ENCODE measurements at places on chromosomes 6 and 20. TPM values are rescaled to one million over a fixed set of nuclear protein-coding genes. Genes with fewer than 3 reads are reported as not detected.
A peak's percentile ranks its signal among the peaks of the same experiment; 100 is the strongest.

DNA sequence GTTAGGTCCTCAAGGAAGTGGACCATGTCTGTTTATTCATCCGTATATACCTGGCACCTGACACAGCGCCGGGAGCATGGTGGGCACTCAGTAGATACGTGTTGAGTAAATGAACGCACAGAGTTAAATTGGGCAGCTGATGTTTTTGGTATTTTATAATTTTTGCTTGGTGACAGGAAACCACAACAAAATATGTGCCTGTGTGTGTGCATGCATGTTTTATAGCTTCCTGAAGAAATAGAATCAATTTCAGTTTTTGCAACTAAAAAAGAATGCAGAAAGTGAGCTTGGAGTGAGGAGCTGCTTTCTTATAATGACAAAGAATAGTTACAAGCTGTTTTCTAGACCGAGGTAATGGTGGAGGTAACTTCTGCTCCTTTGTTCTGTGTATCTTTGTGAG, 91.4 kb downstream of the PLCB4 start:
- DNase-seq, result no peak

GRCh38 chr6:60671369-60671768, 1614.7 kb downstream of the KHDRBS2 start:
- no peak for DNase-seq

GRCh38 chr20:33719989-33720709, at the start of gene PXMP4:
Gene PXMP4, minus strand, starts transcription at chr20:33720310. Its CDS starts 103 bp downstream, at chr20:33720207.
- DNase-seq, result peak; percentile 82

DNA sequence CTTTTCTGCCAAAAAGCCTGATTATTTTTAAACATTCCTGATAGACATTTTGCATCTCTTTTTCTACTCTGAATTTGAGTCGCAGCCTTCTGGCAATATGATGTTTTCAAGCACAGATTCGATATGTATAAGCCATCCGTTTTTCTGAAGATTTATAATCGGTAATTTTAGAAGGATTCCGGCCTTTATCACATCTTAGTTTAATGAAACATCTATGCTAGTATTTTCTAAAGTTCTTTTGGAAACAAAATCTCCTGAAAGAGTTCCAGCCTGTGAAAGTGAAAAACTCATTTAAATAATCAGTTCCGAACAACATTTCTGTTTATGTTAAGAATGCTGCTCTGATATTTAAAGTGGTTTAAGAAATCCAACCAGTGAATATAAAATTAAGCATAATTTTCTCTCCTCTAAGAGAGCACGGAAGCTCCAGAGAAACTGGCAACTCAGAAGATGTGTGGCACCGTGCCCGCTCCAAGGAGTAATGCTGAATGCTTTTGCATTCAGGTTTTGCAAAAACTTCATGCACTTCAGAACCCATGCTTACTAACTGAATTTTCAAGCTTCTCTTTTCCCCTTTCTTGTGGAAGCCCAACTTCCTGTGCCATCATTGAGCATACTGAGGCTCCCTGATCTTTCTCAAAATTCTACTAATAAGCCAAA, 20.7 kb downstream of the NDUFAF4 start:
- no peak for DNase-seq

The PRRT1 gene
- 0.39 TPM for total RNA-seq

The GSTA2 gene
- not detected for total RNA-seq

- no peak for DNase-seq
These were observed 91.5 kb downstream of the HTR1B start for GRCh38 chr6:77371748-77372147.

The MYBL2 gene
- 2.7 TPM for total RNA-seq

The ZNF334 gene
- total RNA-seq, result 0.25 TPM

GRCh38 chr6:166744223-166745134, 117.4 kb upstream of the RPS6KA2 start:
- DNase-seq, result no peak

- DNase-seq, result peak; percentile 40
These were observed 21.1 kb upstream of the SERPINB1 start for GRCh38 chr6:2862712-2863181.

DNA sequence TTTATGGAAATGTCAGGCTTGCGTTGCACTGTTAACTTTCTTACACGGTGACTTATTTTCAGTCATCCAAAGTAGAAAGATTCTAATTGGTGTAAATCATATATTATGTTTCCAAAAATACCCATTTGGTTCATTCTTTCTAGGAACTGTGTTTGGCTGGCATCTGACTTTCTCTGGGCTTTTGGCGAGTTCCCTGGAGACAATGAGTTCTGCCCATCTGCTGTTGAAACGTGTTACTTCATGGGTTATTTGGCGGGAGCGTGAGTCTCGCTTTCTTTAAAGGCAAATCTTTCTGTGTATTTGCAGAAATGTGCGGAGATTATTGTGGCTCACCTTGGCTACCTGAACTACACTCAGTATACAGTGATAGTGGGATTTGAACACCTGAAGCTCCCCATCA, 29.5 kb downstream of the TMEM181 start:
- DNase-seq, result no peak

GRCh38 chr6:12479881-12480280, 189.7 kb downstream of the EDN1 start:
- no peak for DNase-seq

The KATNA1 gene
- 22.9 TPM for total RNA-seq

The MEP1A gene
- not detected for total RNA-seq

The KIF6 gene
- total RNA-seq, result not detected

DNA sequence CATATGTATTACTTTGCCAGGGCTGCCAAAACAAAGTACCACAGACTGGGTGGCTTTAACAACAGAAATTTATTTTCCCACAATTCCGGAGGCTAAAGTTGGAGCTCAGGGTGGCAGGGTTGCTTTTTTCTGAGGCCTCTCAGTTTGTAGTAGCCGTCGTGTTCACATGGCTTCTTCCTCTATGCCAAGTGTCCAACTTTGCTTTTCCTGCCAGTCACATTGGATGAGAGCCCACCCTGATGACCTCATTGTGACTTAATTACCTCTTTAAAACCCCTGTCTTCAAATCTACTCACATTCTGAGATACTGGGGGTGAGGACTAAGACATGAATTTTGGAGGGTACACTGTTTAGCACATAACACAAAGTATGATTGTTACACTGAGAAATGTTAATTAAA, 9.9 kb upstream of the ECT2L start:
- DNase-seq, result no peak

DNA sequence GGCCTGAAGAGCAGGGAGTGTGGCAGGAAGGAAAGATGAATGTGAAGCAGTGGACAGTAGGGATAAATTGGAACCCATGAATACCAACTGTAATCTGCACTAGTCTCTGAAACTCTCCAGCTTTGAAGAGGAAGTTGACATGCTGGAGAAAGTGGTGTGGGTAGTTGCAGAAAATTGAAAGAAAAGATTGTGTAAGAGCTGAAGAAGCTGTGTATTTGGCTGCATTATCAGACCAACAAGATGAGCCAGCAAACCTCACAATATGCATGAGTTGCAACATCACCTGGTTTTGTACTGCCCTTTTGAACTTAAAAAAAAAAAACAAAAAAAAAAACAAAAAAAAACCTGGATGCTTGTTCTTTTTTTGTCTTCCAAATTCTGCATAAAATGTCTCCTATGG, 921.9 kb upstream of the EYS start:
- DNase-seq, result no peak

DNA sequence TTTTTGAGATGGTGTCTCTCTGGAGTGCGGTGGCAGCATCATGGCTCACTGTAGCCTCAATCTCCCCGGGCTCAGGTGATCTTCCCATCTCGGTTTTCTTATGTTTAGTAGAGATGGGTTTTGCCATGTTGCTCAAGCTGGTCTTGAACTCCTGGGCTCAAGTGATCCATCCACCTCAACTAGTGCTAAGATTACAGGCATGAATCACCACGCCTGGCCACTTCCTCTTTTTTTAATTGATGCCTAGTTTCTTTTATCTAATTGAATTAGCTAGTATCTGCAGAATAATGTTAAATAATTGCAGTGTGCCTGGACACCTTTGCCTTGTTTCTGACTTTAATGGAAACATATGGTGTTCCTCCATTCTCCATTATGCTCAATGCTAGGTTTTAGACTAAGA, 38.4 kb upstream of the SLC22A16 start:
- DNase-seq, result no peak

DNA sequence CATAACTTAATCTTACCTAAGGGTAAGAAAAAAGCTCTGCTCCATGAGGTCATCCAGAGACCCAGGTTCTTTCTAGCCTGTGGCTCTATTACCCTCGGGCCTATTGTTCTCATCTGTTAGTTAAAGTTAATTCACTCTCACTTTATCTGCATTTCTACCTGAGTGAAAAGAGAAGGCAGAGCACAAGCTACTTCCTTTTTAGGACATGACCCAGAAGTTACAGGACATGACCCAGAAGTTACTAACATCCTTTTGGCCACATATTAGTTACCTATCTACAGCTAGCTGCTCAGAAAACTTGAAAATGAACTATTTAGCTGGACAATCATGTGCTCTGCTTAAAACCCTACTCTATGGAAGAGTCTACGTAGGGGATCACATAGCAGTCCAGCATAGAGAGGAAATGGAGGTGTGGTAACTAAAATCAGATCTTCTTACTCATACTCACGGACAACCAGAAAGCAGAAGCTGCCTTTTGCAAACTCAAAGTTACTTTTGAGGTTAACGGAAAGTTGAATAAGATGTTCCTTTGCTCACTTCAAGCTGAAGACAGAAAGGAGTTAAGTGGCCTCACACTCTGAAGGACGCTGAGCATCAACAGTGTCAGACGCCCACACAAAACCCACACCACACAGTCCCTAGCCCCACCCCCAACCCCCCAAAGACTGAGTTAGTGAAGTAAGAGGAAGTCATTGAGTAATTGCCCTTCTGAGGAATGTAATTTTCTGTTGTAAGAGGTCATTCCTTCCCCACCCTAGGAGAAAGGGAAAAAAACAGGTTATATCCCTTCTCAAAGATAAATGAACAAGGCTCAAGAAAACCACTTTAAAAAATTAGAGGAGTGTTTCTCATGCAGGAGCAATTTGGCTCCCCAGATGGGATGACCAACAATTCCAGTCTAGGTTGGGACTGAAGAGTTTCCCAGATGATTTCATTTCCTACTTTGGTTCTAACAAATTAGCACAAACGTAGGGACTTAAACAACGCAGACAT, 45.9 kb upstream of the TAB2 start:
- DNase-seq, result peak; percentile 28

The HLA-DRB5 gene
- total RNA-seq, result 57.6 TPM

DNA sequence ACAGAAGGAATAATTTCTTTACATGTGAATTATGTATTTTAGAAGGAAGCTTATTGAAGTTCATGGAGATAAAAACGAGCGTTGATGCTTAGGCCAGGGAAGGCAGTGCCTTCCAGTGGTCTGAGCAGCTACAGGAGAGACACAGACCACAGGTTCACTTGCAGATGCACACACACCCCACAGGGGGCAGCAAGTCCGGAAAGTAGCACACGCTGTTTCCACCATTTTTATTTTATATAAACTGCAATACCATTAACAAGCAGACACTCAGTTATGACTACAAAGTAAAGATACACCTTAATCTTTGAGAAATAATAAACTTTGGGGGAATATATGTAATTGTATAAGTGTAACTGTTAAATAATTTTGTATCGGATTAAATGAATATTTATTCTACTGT, 13.5 kb upstream of the DACT2 start:
- DNase-seq, result no peak
